Psoas muscle (tissue), 8 donors: ENCODE measurements at places on chromosomes 3 and 15. TPM values are rescaled to one million over a fixed set of nuclear protein-coding genes. Genes with fewer than 3 reads are reported as not detected.

LTK gene
- total RNA-seq: 0.22 TPM

BNC1 gene
- 0.19 TPM for total RNA-seq

DNA sequence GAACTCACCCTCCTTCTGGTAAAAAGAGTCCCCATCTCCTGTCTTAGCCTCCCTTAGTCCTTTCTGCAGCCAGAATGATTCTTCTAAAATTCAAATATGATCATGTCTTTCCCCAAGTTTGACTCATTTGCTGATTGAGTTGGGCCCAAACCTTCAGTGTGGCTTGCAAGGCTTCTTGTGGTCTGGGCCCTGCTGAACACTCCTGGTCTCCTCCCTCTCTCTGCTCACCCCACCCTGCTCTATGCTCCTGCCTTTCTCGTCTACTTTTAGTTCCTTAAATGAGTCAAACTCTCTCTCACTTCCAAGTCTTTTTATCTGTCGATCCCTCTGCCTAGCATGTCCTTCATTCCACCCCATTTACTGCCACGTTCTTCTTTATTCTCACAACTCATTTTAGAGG, 72.6 kb downstream of the CCR1 start:
- DNase-seq: no peak

- DNase-seq: no peak
These were observed 70.5 kb upstream of the ATP2C1 start for GRCh38 chr3:130823241-130823884.

- DNase-seq: no peak
These were observed 54.9 kb downstream of the CCNL1 start for GRCh38 chr3:157104928-157105652.

DNA sequence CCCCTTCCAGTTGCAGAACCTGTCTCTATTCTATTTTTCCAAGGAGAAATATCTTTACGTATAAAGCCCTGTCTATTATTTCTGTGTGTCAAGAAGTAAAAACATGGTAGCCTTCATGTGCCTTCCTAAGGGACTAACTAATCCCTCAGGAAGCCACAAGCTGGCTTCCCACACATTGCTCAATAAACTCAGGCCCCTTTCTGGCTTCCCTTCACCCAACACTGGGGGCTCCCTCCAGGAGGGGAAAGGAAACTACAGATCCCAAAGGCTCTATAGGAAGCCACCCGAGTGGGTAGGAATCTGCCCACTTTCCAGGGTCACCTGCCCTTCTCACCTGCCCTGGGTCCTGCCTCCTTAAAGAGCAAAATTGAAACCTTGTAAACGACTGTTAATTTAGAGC, 4.6 kb downstream of the TLE3 start:
- no peak for DNase-seq

GRCh38 chr3:58034738-58035523, 26.7 kb downstream of the FLNB start:
- DNase-seq: no peak

ITGA11 gene
- total RNA-seq: 3.8 TPM
